Activated T-cell treated with anti-CD3 and anti-CD28 coated beads, Interleukin-2, amount 50 U/mL, for 72 hours (primary cell): ENCODE measurements at places on chromosomes 12 and 14.

DNA sequence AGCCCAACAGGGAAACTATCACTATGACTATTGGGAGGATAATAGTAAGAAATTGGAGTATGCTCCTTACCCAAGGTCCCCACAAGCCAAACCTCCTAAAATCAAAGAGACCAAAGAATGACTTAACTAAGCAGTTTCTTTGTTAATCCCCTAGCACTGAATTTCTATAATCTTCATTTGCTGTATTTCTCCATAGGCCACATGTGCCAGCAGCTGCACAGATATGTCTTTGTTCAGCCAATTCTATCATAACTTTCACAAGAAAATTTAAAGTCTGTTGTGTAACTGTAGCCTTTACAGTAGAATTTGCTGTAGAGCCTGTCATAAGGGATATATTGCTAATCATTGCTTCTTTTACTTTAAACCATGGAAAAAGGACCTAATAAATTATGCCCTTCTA lies 104.0 kb downstream of the RIN3 start:
- peaks cover 12% of the 10 kb centered on the region for H3K36me3 ChIP-seq
- peaks cover 40% of the 10 kb centered on the region for H3K4me1 ChIP-seq
- DNase-seq, result no peak
- no peaks in the 10 kb centered on the region for H3K27me3 ChIP-seq
- no peak overlapping the region for H3K27ac ChIP-seq
- H3K4me3 ChIP-seq, result no peak overlapping the region

DNA sequence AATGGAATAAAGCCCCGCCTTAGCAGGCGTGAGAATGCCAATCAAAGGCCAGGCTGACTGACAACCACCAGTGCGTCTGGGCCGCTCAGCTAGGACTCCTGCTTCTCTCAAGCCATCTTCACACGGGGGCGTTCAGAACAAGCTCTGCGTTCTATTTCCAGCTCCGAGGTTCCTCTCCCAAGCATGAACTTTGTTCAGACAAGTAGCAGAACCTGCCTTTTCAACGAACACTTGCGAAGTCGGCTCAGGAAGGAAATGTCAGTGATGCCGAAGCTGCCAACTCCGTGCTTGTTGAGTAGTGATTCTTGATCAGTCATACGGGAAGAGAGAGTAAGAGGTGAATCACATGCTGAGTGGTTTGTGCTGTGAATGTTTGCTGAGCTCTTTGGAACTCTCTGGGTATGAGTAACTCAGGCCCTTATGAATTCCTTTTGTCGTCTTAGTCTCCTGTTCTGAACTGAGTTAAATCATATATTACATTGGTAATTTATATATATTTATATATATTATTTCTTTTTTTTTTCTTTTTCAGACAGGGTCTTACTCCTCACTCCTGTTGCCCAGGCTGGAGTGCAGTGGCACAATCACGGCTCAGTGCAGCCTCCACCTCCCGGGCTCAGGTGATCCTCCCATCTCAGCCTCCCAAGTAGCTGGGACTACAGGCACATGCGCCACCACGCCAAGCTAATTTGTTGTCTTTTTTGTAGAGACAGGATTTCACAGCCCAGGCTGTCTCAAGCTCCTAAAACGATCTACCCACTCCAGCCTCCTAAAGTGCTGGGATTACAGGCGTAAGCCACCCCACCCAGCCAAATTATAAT lies 29.4 kb upstream of the BCL7A start:
- H3K4me3 ChIP-seq, result peak overlapping the region; percentile 83
- no peaks in the 10 kb centered on the region for H3K36me3 ChIP-seq
- H3K27me3 ChIP-seq, result peaks cover 9% of the 10 kb centered on the region
- peaks cover 32% of the 10 kb centered on the region for H3K4me1 ChIP-seq

DNA sequence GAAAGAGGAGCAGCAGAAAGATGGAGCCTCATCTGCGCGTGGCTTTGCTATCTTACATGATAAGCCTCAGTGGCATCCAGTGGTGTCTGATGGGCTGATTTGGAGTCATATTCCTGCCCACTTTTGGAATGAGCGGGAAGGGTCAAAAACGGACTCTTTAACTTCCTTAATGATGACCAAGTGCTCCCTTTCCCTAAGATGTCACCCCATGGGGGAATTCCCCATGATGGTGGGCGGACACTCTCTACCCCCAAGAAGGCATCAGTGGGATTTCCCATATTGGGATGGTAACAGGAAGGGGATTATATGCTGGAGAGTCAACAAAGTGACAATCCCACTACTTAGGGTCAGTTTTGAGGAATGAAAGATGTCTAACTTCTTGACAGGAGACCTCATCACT lies 110.9 kb downstream of the GPATCH2L start:
- no peaks in the 10 kb centered on the region for H3K4me1 ChIP-seq
- no peaks in the 10 kb centered on the region for H3K36me3 ChIP-seq
- peaks cover 23% of the 10 kb centered on the region for H3K27me3 ChIP-seq
- no peak overlapping the region for H3K4me3 ChIP-seq
- DNase-seq, result no peak

DNA sequence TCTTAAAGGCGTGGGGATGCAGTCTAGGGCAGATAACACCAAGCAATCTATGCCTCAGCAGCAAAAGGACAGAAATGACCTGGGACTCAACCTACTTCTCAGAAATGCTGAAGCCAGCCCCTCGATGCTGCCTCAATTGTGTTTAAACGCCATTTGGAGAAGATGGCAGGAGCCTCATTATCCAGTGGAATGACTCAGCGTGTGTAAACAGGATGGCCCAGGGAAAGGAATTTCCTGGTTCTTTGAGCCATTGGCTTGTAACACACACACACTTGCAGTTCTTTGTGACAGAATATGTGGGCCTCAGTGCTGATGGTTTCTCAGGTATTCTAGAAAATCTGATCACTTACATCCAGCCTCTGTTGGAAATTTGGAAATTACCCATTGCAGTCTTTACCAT lies 154.3 kb downstream of the NTF3 start:
- no peaks in the 10 kb centered on the region for H3K27me3 ChIP-seq
- H3K4me1 ChIP-seq, result no peaks in the 10 kb centered on the region
- no peak overlapping the region for H3K27ac ChIP-seq
- no peak for DNase-seq
- H3K4me3 ChIP-seq, result no peak overlapping the region
- H3K36me3 ChIP-seq, result no peaks in the 10 kb centered on the region

- no peak overlapping the region for H3K27ac ChIP-seq
- H3K27me3 ChIP-seq, result no peaks in the 10 kb centered on the region
- H3K36me3 ChIP-seq, result no peaks in the 10 kb centered on the region
These were observed 106.7 kb upstream of the MIS18BP1 start for GRCh38 chr14:45359746-45360145.

GRCh38 chr12:6603095-6603567 lies 4.0 kb downstream of the CHD4 start:
- no peak overlapping the region for H3K4me3 ChIP-seq
- H3K4me1 ChIP-seq, result peaks cover 47% of the 10 kb centered on the region
- H3K27ac ChIP-seq, result peak overlapping the region; percentile 95
- no peaks in the 10 kb centered on the region for H3K27me3 ChIP-seq
- peak; percentile 37 for DNase-seq
- H3K36me3 ChIP-seq, result peaks cover 50% of the 10 kb centered on the region

GRCh38 chr12:86260183-86260582 lies 4.0 kb upstream of the MGAT4C start:
- H3K4me3 ChIP-seq, result no peak overlapping the region
- H3K36me3 ChIP-seq, result no peaks in the 10 kb centered on the region
- no peaks in the 10 kb centered on the region for H3K27me3 ChIP-seq
- no peak for DNase-seq

DNA sequence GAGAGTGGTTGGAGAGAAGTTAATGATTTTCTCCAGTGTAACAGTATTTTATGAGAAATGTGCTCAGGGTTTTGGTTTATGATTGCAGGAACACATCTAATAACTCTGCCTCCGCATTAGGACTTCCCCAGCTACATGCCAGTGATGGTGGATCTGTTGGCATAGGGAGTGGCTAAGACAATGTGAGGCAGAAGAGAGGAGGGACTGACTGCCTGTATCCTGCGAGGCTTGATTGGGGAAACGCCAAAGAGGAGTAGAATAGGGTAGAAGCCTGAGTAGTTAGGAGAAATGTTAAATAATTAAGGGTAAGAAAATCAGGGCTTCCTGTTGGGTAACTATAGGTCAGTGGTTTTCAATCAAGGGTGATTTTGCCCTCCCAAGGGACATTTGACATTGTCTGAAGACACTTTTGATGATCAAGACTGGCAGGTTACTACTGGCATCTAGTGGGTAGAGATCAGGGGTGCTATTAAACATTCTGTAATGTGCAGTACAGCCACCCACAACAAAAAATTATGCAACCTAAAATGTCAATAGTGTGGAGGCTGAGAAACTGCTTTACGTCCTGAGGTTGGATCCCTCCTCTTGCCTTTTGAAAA lies 12.8 kb downstream of the TDG start:
- H3K27me3 ChIP-seq, result no peaks in the 10 kb centered on the region
- no peak for DNase-seq
- H3K4me1 ChIP-seq, result peaks cover 8% of the 10 kb centered on the region
- H3K36me3 ChIP-seq, result peaks cover 13% of the 10 kb centered on the region

DNA sequence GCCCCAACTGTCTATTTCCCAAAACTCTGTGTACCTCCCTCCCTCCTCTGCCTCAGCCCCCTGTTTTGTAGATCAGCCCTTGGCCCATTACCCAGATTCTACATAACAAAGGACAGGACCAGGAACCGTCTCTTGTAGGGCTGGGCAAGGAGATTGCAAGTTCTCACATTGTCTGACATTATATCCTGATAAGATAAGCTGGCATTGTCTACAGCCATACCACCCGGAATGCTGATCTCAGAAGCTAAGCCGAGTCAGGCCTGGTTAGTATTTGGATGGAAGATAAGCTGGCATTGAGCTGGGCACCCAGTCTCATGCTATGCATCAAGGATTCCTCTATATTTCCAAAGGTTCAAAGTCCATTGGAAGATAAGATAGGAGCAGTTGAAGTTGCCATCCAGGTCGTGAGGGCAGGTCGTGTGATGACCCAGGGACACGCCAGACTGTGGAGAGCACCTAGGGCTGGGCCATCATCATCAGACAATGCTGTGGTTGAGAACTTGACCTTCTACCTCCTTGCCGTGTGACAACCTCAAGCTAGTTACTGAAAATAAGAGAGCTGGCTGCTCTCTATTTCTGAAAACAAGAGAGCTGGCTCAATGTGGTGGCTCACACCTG lies 29.5 kb downstream of the PHETA1 start:
- no peaks in the 10 kb centered on the region for H3K27me3 ChIP-seq
- H3K4me1 ChIP-seq, result no peaks in the 10 kb centered on the region
- H3K36me3 ChIP-seq, result no peaks in the 10 kb centered on the region
- no peak for DNase-seq
- H3K27ac ChIP-seq, result no peak overlapping the region

- no peak for DNase-seq
- H3K27me3 ChIP-seq, result no peaks in the 10 kb centered on the region
- no peak overlapping the region for H3K27ac ChIP-seq
- H3K4me3 ChIP-seq, result no peak overlapping the region
- peaks cover 11% of the 10 kb centered on the region for H3K36me3 ChIP-seq
These were observed 42.9 kb downstream of the P2RX4 start for GRCh38 chr12:121252712-121253345.

DNA sequence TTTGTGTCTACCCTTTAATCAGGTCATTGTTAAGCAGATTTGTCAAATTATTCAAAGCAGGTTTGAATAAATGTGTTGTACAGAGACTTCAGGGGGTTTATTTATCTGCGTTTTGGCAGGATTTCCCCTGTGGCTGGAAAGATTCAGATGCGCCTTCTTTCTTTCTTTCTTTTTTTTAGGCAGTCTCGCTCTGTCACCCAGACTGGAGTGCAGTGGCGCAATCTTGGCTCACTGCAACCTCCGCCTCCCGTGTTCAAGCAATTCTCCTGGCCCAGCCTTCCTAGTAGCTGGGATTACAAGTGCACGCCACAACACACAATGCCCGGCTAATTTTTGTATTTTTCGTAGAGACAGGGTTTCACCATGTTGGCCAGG lies 6.3 kb upstream of the NANOGNB start:
- no peak for DNase-seq
- no peak overlapping the region for H3K4me3 ChIP-seq
- H3K4me1 ChIP-seq, result no peaks in the 10 kb centered on the region
- no peak overlapping the region for H3K27ac ChIP-seq
- H3K27me3 ChIP-seq, result no peaks in the 10 kb centered on the region

DNA sequence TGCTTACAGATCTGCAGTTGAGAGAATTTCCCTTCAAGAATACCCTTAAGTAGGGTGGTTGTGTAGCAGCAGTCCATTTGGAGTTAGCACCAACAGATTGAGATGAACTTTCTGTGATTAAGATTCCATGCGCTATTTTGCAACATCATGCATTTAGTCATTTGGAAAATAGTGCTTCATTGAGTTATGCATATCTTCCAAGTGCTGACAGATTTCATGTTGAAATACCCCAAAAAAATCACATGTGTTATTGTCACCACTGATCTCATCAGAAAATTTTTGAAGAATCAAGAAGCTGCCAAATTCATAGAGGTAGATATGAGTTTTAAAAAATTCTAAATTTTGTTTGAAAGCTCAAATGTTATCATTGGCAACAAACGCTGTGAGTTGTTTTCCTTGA lies 35.5 kb upstream of the OSBPL8 start:
- no peak for DNase-seq
- no peaks in the 10 kb centered on the region for H3K36me3 ChIP-seq
- no peak overlapping the region for H3K27ac ChIP-seq
- no peak overlapping the region for H3K4me3 ChIP-seq

- peaks cover 70% of the 10 kb centered on the region for H3K4me1 ChIP-seq
- peak overlapping the region; percentile 78 for H3K4me3 ChIP-seq
- peak; percentile 44 for DNase-seq
These were observed 104.5 kb upstream of the SFSWAP start for GRCh38 chr12:131606218-131606901.

DNA sequence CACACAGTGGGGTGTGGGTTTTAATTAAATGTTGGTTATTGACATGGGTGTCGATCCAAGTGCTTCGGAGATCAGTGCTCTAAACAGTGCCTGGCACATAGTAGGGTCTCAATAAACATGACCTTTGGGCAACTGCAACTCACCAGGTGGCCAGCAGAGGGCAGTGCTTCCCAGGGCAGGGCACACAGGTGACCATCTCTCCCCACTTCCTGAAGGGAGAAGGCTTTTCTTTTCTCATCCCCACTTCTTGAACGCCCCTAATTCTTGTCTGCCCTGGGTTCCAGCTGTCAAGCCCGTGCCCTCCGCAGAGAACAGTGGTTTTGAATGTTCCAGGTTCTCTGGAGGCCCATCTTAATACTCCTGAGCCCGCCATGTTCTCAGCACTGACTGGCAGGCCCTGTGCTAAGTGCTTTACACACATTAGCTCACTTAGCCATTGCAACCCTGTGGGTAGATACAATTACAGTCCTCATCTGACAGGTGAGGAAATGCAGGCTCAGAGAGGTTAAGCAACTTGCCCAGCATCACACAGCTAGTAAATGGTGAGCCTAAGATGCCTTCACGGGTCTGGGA lies 16.3 kb downstream of the RAPGEF3 start:
- H3K4me1 ChIP-seq, result peaks cover 26% of the 10 kb centered on the region
- peak; percentile 84 for DNase-seq

GRCh38 chr12:103868215-103868614 lies 27.2 kb upstream of the NT5DC3 start:
- DNase-seq, result no peak
- H3K27me3 ChIP-seq, result peaks cover 6% of the 10 kb centered on the region

- H3K4me3 ChIP-seq, result peak overlapping the region; percentile 32
- H3K36me3 ChIP-seq, result no peaks in the 10 kb centered on the region
- H3K4me1 ChIP-seq, result peaks cover 4% of the 10 kb centered on the region
- no peak for DNase-seq
These were observed 129.6 kb upstream of the CDKN3 start for GRCh38 chr14:54267172-54267571.
